ENCODE measurements at places on chromosomes 13 and 19.
A peak's percentile ranks its signal among the peaks of the same experiment; 100 is the strongest.

DNA sequence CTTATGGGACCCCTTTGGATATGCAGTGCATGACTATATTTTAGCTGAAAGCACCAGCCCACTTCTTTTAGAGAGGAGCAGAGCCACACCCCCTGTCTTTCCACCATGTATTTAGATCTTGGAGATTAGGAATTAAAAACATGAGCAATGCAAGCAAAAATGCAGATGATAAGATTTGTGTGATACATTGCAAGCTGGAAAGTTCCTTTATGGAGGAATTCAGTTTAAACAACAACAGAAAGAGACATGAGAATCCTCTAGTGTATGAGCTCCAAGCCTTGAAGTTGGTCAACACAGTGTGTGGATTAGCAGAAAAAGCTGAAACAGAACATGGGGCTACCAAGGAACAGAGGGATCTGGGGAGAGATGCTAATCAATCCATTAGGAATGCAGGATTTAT lies 529.8 kb upstream of the NBEA start:
- DNase-seq, result no peak

- DNase-seq, result no peak
Measured at GRCh38 chr13:46051968-46052318, 603 bp downstream of the ZC3H13 start.

DNA sequence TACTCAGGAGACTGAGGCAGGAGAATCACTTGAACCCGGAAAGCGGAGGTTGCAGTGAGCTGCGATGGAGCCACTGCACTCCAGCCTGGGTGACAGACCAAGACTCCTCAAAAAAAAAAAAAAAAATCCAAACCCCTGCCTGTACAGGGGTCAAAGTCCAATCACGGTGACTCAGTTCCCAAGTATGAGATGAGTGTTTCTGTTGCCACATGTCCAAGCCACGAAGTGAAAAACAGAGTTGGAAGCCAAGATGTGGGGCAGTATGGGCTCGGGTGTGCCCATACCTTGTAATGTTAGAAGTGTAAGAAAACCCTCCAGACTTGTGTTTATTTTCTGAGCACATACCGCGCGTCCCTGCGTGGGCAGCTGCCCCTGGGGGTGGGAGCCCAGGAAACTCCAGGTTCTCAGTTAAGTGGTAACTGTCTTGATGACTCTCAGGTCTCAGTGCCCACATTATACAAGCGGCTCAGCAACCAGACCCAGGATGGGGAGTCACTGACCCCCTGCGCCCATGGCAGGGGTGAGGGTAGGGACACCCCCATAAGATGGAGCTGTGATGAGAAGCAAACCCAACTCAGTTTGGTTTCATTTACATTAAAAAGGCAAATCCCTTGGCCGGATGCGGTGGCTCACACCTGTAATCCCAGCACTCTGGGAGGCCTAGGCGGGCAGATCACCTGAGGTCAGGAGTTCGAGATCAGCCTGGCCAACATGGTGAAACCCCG lies 1.2 kb upstream of the GPX4 start:
- DNase-seq, result no peak

DNA sequence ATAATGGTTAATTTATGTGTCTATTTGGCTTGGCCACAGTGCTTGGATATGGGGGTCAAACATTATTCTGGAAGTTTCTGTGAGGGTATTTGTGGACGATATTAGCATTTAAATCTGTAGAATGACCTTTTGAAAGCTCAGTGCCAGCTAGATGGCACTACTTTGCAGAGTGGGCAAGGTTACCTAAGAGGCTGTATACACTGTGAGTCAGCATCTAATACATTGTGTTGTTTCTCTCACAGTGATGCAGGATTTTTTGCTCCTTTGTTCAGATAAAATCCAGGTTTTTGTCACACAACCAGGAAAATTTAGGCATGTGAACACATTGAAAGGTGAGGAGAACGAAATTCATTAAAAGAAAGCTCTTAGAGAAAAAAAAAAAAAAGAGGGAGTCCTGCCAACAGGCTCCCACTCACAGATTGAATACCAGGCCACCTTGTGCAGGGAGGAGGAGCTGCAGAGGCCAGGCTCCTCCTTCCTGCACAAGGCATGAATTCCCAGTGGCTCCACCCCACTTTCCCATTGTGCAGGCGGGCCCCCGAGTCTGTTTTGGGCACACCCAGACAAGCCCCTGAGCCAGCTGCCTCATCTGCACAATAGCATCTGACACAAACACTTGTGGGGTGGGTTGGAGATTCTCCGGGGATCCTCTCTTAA lies 551.0 kb upstream of the ATXN8OS start:
- DNase-seq, result no peak

DNA sequence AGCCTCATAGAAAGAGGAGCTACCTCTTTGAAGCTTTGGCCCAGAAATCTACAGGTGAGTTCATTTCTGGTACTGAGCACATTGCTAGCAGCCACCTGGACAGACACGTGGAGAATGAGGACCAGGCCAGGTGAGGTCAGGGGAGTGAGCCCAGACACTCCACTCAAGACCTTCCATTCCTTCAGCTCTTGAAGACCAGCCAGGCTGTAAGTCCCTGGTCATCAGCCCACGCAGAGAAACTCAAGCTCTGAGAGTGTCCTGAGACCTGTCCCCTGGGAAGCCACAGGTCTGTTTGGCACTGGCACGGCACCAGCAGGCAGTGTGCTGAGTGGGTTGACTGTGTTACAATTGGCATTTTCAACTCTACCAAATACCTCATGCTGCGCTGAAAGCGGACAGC lies 27.4 kb downstream of the C13orf42 start:
- DNase-seq, result no peak

- no peak for DNase-seq
Measured at GRCh38 chr13:34128661-34129060, 310.7 kb downstream of the RFC3 start.

- peak; percentile 33 for DNase-seq
Measured at GRCh38 chr13:41054212-41054877, 7.0 kb upstream of the WBP4 start.

GRCh38 chr19:16623576-16623975 lies 4.4 kb downstream of the MED26 start:
- no peak for DNase-seq

DNA sequence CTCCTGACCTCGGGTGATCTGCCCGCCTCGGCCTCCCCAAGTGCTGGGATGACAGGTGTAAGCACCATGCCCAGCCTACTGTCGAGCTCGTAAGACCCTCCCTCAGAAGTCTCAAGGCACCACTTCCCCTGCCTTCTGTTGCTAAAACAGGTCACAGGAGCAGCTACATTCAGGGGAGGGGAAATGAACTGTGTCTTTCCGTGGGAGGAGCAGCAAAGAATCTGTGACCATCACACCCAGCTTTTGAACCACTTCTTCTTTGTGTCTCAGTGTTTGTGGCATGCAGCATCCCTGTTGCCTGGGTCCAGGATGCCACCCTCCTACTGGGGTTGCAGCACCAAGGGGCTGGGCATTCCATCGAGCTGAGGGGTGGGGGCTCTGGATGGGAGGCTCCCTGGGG lies 7.7 kb upstream of the CSNK1G2 start:
- peak; percentile 45 for DNase-seq

Data from CD4-positive, alpha-beta T cell treated with Interleukin-1 beta for 1 hour (primary cell).